ENCODE measurements at places on chromosomes 4 and X. TPM values are rescaled to one million over a fixed set of nuclear protein-coding genes. Genes with fewer than 3 reads are reported as not detected.

DNA sequence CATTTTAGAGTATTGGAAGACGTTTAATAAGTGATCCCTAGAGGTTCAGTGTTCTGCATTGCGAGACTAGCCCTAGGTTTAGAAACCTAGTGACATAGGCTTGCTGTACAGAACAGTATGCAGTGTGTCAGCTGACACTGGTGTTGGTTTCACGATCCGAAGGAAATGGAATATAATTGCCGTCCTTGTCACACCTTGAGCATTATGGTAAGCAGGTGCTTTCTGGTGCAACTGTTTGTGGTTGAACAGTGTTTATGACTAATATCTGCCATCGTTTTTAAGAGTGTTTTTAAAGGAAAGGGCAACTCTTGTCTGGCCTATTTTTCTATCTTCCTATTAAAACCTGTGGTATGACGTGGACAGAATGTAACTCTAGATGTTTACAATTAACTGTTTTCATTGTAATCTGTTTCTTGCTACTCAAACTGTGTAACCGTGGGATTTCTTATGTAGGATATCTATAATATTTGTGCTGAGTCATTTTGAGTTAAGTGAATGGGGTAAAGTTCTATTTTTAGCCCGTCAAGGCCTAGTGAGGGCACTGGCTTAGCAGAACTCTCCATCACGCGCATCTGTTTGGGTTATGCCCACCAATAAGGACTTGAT is 53.8 kb upstream of the TBC1D14 start:
- DNase-seq, result no peak

GRCh38 chr4:41957634-41958033 is 22.4 kb downstream of the TMEM33 start:
- DNase-seq, result no peak

DNA sequence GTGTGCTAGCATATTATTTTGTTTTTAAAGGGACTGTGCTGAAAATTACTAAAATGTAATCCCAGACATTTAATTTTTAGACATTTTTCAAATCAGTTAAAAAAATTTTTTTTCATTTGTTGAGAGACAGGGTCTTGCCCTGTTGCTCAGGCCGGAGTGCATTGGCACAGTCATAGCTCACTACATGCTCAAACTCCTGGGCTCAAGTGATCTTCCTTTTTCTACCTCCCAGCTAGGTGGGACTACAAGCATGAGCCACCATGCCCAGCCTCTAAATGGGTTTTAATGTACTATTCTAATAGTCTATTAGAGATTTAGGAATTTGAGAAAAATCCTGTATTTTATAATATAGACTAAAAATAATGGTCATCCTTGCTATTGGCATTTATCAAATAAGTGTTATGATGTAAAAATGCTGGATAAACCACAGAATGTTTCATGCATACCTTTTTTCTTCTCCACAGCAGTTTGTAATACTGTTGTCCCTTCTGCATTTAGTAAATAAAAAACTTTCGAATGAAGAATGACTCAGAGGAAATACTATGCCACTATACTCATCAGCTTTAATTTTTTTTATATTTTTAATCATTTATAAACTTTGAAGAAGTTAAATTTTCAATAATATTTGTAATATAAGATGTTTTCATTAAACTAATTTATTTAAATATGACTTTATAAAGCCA is 29.9 kb downstream of the CPEB2 start:
- no peak for DNase-seq

GRCh38 chr4:8396762-8397406 is 43.6 kb downstream of the ACOX3 start:
- no peak for DNase-seq

AKAP4 gene
- total RNA-seq, result not detected

TLR3 gene
- total RNA-seq, result 22.7 TPM

PPEF2 gene
- not detected for total RNA-seq

PIGA gene
- total RNA-seq, result 15.5 TPM

Data from kidney (tissue), 22 donors.